WTC11 (cell line): ENCODE measurements at places on chromosomes 1 and 21.

DNA sequence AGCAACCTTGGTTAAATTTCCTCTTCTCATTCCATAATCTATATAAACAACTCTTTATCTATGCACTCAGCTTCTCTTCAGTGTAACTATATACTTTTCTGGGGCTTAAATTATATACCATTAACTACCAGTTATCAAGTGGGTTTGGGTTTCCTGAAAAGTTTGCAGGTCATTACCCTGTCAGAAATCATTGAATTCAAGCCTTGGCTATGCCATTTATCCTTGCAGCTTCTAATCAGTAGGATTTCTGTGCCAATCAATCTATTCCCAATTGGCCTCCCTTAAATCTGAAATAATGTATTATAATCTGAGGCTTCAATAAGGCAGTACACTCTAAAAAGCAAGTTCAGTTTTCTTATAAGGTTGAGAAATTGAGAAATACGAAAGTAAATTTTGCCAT is 466.5 kb downstream of the NCAM2 start:
- no peak for DNase-seq

- DNase-seq: peak; percentile 13
Observed at GRCh38 chr1:40932006-40932405, 47.5 kb upstream of the CTPS1 start.

DNA sequence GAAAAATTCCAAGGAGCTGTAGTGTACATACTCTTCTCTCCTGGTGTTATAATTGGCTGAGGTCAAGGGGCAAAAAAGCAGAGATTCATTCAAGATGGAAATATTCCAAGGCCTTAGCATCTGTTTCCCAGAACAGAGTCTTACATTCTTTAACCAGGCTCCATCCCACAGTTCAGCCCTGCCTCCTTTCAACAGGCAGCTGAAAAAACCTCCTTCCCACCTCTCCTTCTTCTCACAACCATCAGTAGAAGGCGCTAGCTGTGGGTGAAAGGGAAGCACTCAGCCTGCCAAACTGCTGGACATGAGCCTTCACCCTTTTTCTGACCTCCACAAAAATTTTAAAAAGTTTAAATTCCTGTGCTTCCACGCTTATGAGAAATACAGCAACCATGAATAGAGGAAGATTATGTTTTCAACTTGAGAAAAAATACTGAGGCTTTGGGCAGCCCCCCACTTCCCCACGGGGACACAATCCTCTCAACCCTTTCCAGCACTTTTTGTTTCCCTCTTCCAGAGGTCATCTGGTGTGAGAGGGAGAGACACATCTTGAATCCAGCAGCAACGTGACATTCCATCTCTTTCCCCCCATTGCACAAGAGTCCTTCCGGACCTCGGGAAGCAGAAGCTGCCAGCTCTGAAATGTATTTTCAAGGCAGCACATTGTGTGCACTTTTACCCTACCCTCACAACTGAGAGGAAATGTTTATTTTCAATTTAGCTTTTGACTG is 43.2 kb upstream of the FMO2 start:
- no peak for DNase-seq

DNA sequence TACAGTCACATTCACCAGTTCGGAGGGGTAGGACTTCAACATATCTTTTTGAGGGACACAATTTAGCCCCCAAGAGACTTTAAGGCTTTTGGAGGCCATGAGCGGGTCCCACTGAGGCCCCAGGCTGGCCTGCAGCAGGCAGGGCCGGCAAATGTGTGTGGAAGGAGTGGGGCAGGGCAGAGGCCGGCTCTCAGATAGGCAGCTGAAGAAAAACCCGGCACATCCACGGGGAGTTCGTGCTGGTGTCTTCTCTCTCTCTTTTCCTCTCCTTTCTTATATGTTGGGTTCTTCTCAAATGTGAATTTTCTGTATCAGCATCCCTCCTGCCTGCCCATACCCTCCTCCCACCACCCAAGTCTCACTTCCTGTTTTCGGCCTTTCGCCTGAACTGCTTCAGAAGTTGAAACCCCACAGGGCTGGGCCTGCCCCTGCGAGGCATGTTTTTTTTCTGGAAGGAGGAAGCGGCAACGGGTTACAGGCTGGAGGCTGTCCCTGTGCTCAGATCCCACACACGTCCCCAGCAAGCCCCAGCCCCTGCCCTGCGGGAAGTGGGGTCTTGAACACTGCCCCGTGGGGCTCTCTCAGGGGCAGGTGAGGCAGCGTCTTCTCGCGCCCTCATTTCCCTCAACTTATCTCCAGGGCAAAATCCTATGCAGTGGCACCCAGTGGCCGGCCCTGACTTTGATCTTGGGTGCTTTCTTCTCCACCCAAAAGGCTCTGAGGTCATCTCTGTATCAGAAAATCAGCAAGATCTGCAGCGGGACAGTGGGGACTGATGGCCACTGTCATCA is 9.7 kb upstream of the UMODL1 start:
- DNase-seq: no peak

- DNase-seq: no peak
Observed at GRCh38 chr1:98565951-98566350, 95.6 kb upstream of the SNX7 start.

DNA sequence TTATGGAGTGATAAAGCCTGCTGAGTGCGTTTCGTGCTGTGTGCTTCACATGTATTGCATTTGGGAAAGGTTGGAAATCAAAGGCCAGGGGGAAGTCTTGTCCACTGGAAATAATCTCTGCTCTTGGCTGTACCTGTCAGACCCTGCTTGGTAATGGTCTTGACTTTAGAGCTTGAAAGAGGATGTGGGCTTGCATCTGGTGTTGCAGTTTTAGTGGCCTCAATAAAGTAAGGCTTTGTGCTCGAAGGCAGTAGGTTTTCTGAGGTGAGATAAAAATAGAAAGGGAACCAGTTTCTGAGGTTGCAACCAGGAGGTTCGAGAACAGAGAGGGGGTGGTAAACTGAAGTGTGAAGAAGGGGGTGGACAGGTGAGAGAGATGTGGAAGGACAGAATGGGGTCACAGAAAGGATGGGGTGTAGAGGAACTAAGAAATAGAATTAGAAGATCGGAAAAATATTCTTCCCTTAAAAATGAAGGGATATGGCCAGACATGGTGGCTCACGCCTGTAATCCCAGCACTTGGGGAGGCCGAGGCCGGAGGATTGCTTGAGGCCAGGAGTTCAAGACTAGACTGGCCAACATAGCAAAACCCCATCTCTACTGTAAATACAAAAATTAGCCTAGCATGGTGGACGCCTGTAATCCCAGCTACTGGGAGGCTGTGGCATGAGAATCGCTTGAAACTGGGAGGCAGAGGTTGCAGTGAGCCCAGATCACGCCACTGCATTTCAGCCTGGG is 1.5 kb downstream of the S100PBP start:
- no peak for DNase-seq

GRCh38 chr1:54812801-54813484 is 11.8 kb upstream of the TTC22 start:
- DNase-seq: no peak

- DNase-seq: no peak
Observed at GRCh38 chr1:59007820-59008598, 224.2 kb upstream of the JUN start.

DNA sequence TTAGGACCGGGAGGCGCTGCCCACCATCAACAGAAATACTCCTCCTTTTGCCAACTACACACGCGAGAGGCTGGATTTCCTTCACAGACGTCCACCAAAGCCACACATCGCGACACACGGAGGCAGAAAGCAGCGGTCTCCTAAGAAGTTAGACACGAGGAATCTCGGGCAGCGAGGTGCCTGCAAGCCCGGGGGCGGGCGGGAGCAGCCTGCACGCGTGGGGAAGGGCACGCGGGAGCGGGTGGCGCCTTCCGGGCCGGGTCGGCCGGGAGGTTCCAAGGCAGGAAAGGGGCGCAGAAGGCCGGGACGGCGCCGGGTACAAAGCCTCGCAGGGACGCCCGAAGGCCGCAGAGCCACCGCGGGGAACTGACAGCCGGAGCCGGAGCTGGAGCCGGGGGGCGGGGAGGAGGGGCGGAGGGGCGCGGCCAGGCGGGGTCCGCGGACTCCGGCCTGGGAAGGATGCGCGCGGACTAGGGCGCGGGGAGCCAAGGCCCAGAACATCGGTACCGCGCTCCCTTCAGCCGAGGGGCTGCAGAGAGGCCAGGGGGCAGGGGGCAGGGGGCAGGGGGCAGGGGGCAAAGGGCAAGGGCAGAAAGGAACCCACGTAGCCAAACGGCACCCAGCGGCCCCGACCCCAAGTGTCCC is 722 bp downstream of the NPHP4 start:
- DNase-seq: peak; percentile 65
